Lung (tissue), 17 donors: ENCODE measurements at places on chromosomes 11 and 22.

DNA sequence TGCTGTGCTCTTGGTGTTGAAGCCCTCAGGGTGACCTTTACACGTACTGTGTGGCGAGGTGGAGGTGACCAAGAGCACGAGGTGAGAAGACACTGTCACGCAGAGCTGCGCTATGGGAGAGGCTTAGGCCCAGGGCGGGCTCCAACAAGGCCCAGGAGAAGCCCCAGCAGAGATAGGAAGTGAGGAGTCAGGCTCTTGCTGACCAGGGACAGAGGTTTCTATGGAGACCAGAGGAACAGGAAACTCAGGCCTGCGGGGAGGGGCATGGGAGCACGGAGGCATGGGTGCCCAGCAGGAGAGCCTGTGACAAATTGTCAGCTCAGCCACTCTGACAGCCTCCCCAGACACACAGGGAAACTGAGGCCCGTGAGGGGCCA lies 15.8 kb downstream of the DGKZ start:
- no peaks in the 10 kb centered on the region for H3K36me3 ChIP-seq
- no peaks in the 10 kb centered on the region for H3K27me3 ChIP-seq
- DNase-seq, result peak; percentile 61
- H3K27ac ChIP-seq, result peak overlapping the region; percentile 73

DNA sequence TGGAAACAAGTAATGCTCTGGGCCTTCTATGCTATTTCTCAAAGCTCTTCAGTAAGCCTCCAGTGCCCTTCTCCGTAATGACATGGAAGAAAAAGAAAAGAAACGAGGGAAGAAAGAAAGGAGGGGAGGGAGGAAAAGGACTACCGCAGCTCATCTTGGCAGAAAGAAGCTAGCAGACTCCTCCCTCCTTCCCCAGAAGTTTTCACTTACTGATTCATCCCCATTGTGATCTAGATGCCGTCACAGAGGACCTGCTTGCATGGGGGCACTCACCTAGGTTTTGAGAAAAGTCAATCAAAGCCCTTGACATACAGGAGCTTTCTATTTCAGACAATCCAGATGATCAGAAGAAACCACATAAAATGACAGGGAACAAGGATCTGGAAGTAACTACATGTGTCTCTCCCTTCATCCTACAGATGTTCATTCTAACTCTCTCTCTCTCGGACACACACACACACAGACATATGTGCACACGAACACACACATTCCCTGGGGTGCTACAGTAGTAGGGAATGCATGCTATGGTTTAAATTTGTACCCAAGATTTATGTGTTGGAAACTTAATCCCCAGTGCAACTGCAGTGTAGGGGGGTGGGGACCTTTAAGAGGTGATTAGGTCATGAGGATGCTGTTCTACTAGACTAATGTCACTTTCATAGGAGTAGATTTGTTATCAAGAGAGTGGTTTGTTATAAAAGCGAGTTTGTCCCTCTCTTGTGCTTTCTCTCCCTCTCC lies 37.6 kb upstream of the RCN1 start:
- H3K27me3 ChIP-seq, result no peaks in the 10 kb centered on the region
- no peaks in the 10 kb centered on the region for H3K36me3 ChIP-seq
- no peak overlapping the region for H3K27ac ChIP-seq
- no peaks in the 10 kb centered on the region for H3K4me1 ChIP-seq
- H3K4me3 ChIP-seq, result no peak overlapping the region
- DNase-seq, result no peak

- DNase-seq, result no peak
- H3K27ac ChIP-seq, result peak overlapping the region; percentile 3
- H3K36me3 ChIP-seq, result no peaks in the 10 kb centered on the region
- no peak overlapping the region for H3K4me3 ChIP-seq
- H3K27me3 ChIP-seq, result no peaks in the 10 kb centered on the region
Observed at GRCh38 chr11:59778122-59778521, 22.9 kb downstream of the STX3 start.

DNA sequence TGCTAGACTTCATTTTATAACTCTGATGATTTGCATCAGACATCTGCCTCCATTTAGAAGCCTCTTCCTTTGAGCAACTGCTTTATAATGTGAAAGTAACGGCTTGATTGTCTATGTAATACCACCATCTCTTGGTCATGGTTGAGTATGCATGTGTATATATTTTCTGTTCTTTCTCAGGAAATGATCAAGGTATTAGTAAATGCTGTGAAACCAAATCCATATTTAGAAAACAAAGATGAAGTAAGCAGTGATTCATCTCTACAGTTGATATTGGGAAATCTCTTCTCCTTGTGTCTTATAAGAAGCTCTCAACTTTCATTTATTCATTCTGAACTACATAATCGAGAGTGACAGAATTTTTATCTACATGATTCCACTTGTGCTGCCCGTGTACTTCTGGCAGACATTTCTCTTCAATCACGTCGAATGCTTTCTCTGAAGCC lies 104.6 kb upstream of the ANO3 start:
- no peak overlapping the region for H3K27ac ChIP-seq
- H3K36me3 ChIP-seq, result no peaks in the 10 kb centered on the region
- H3K4me1 ChIP-seq, result no peaks in the 10 kb centered on the region
- peak; percentile 82 for DNase-seq

DNA sequence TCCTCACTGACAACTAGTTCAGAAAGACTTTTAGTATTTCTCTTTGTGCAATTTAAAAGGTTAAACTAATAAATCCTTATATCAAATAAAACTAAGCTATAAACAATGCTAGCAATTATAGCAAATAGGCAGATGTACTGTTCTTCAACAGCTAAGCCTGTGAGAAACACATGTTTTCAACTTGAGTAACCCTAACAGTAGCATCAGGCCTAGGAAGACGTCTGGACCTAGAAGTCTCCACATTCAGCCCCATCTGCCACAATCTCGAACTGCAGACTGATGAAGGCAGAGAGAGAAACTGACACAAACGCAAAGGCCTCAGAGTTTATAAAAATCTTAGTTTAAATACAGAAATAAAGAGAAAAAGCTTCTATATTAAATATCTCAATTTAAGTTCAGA lies 2.5 kb downstream of the ST13 start:
- no peaks in the 10 kb centered on the region for H3K27me3 ChIP-seq
- H3K4me1 ChIP-seq, result peaks cover 18% of the 10 kb centered on the region
- no peak for DNase-seq
- no peak overlapping the region for H3K4me3 ChIP-seq
- H3K36me3 ChIP-seq, result peaks cover 2% of the 10 kb centered on the region
